Activated naive CD4-positive, alpha-beta T cell (primary cell): ENCODE measurements at places on chromosomes 6 and 20.

GRCh38 chr20:33594743-33595142, 67.4 kb upstream of the C20orf144 start:
- DNase-seq, result no peak

DNA sequence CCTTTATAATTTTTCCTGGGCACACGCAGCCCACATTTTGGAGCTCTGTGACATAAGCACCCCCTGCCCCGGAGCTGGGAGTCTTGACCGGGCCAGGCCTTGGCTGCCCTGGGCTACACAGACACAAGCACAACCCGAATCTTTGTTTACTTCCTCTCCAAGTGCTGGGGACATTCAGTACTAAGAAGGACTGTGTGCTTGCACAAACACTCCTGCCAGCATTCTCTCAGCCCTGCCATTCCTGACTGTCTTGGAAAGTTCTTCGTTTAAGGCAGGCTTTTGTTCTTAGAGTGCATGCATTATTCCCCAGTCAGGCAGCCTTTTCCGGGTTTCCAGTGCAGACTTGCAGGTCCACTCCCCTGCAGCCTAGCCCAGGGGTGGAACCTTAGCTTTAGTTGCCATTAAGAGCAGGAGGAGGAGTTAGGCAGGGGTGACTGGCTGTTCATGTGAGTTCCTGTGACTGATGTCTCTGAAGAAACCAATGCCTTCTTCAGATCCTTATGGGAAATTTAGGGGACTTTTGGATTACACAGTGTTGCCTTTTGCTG, 28.6 kb downstream of the FOXO3 start:
- DNase-seq, result no peak

GRCh38 chr6:167501831-167502385, 177.0 kb downstream of the TTLL2 start:
- no peak for DNase-seq

- no peak for DNase-seq
These were observed 151.7 kb downstream of the FRK start for GRCh38 chr6:115908906-115909559.

- no peak for DNase-seq
These were observed 382.5 kb downstream of the TAF4 start for GRCh38 chr20:61682996-61683681.
